A375 (cell line): ENCODE measurements at places on chromosomes 12 and 14. TPM values are rescaled to one million over a fixed set of nuclear protein-coding genes. Genes with fewer than 3 reads are reported as not detected.

The USP44 gene
- 0.24 and 0.45 TPM in 2 replicates for total RNA-seq

The TAS2R46 gene
- total RNA-seq, result 0.38 and 0.61 TPM in 2 replicates

The MYH6 gene
- total RNA-seq, result not detected in 2 replicates

The ESR2 gene
- total RNA-seq, result 0.15 TPM in 1 of 2 replicates, not detected in the other

The KERA gene
- not detected in 2 replicates for total RNA-seq

The KRT77 gene
- total RNA-seq, result not detected in 2 replicates
